Endodermal cell (in vitro differentiated cells): ENCODE measurements at places on chromosomes 1 and 21. TPM values are rescaled to one million over a fixed set of nuclear protein-coding genes. Genes with fewer than 3 reads are reported as not detected.
A peak's percentile ranks its signal among the peaks of the same experiment; 100 is the strongest.

The CASP9 gene
- total RNA-seq, result 15.5 to 16.5 TPM (median 16.5 TPM) in 3 replicates

The C1orf87 gene
- not detected in 3 replicates for total RNA-seq

The TEX38 gene
- 0.73 TPM in 1 of 3 replicates, not detected in the others for total RNA-seq

- no peak for DNase-seq
Observed at GRCh38 chr21:42289926-42290325, 25.3 kb downstream of the TFF3 start.

DNA sequence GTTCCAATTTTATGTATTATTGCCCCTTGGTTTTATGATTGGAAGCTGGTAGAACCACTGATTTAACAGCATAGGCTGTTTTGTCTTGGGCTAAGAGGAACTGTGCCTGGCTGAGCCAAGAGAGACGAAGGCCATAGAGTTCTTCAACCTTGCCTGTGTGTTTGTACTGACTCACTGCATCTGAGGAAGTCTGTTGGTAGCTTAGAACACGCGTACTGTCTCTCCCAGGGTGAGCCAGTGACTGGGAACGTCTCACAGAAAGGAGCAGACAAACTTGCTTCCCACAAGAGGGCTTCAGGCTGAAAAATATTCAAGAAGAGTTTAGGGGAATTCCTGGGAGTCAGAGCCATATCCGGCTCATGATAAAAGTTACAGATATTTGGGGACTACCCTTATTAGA is 14.9 kb downstream of the TMEM51 start:
- DNase-seq, result no peak

DNA sequence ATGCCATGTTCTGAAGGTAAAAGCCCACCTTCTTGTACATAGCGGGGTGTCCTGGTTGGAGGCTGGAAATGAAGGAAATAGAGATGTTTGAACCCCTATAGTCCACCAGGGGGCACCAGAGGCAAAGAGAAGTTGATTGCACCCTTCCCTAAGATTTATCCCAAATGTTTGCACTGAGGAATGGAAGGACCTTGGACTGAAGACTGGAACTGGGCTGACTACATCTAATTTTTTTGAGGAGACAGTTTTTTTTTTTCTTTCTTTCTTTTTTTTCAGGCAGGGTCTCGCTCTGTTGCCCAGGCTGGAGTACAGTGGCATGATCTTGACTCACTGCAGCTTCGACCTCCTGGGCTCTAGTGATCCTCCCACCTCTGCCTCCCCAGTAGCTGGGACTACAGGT is 55.3 kb upstream of the EIF4G3 start:
- DNase-seq, result peak; percentile 75

DNA sequence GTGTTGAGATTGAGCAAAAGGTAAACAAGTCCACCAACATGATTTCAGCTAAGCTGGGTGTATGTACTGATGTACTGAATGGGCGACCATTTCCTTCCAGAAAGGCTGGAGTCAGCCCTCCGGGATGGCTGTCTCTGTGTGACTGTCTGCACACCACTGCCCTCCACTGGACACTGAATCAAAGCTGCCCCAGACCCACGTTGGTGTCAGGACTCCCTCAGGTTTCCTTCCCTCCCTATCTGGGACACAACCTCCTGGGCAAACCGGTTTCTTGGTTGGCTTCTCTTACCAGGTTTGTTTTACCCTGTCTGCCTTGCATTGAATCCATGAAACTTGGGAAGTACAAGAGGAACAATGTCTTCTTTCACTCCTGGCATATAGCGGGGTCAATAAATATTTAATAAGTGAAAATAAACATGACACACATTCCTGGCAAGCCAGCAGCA is 5.3 kb upstream of the SRP9 start:
- DNase-seq, result peak; percentile 97

DNA sequence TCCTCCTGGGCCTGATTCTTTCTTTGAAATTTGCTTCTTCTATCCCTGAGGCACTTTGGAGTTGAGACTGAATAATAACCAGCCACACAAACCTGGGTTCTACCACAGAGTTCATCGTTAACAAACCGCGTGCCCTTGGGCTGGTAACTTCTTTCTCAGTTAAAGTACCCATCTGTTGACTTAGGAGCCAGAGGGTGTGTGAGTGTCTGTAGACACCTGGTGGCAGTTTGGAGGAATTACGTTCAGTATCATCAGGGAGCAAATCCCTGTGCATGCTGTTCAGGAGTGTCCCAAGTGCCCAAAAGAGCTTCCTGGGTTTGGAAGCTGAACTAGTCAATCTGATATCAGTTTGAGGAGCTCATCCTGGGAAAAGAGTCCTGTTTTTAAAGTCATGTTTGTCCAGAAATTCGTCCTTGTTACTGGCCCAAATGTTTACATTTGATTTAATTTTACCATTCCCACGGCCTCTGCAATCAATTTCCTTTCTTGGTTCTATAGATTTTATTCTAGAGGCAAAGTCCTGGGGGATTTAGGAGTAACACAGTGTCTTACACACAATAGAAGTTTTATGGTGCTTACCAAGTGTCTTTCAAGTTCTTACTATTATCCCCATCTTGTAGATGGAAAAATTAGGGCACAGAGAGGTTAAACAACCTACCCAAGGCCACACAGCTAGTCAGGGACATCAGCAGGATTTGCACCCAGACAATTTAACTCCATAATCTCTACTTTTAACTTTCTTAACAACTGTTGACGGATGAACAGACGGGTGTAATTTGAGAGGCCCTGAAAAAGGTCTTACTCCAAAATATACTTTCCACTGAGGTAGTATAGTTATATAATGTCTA is 26.7 kb upstream of the RPTN start:
- DNase-seq, result peak; percentile 69

- DNase-seq, result no peak
Observed at GRCh38 chr1:242454262-242455051, 70.0 kb downstream of the PLD5 start.
